Hindlimb muscle (tissue), 1 donor: ENCODE measurements at places on chromosomes 13 and 19. TPM values are rescaled to one million over a fixed set of nuclear protein-coding genes. Genes with fewer than 3 reads are reported as not detected.

LPAR2 gene
- polyA plus RNA-seq = 4.4 TPM

BST2 gene
- polyA plus RNA-seq = 11.4 TPM

ZNF154 gene
- polyA plus RNA-seq = 8.3 TPM

OR7D2 gene
- 0.06 TPM for polyA plus RNA-seq

N4BP2L1 gene
- polyA plus RNA-seq = 9.5 TPM

LRRC63 gene
- 0.10 TPM for polyA plus RNA-seq

ZNF560 gene
- polyA plus RNA-seq = 0.53 TPM

ETHE1 gene
- polyA plus RNA-seq = 18.0 TPM

GIPR gene
- polyA plus RNA-seq = 1.7 TPM

PRR12 gene
- polyA plus RNA-seq = 23.3 TPM

AZU1 gene
- 3.2 TPM for polyA plus RNA-seq

NXNL1 gene
- polyA plus RNA-seq = not detected

ZNF577 gene
- polyA plus RNA-seq = 17.5 TPM

TUBA3C gene
- not detected for polyA plus RNA-seq

- no peak for DNase-seq
Observed at GRCh38 chr13:99144306-99144705, 56.3 kb upstream of the UBAC2 start.

DNA sequence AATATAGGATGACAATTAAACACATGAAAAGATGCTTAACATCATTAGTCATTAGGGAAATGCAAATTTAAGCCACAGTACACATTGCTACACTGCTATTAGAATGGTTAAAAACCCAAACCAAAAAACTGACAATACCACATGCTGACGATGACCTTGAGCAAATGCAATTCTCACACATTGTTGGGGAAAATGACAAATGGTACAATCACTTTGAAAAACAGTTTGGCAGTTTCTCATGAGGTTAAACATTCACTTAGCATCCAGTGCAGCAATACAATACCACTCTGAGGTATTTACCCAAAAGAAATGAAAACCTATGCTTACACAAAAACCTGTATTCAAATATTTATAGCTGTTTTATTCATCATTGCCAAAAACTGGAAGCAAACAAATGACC is 11.3 kb downstream of the FLT3 start:
- no peak for DNase-seq

DNA sequence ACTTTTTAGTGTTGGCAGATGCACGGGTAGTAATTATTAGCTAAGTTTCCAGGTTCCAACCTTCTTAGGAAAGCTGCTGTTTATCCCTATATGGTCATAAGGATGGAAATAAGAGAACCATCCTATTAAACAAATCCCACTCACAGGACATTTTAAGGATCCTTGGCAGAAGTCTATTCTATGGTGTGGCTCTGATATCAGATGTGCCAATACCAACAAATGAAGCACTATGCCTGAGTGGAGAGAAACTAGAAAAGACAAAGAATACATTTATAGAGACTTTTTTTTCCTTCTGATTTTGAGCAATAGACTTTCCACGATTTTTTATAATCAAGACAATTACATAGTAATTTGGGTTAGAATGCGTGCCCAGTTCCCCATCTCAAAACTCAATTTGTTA is 12.6 kb downstream of the PCDH17 start:
- no peak for DNase-seq

DNA sequence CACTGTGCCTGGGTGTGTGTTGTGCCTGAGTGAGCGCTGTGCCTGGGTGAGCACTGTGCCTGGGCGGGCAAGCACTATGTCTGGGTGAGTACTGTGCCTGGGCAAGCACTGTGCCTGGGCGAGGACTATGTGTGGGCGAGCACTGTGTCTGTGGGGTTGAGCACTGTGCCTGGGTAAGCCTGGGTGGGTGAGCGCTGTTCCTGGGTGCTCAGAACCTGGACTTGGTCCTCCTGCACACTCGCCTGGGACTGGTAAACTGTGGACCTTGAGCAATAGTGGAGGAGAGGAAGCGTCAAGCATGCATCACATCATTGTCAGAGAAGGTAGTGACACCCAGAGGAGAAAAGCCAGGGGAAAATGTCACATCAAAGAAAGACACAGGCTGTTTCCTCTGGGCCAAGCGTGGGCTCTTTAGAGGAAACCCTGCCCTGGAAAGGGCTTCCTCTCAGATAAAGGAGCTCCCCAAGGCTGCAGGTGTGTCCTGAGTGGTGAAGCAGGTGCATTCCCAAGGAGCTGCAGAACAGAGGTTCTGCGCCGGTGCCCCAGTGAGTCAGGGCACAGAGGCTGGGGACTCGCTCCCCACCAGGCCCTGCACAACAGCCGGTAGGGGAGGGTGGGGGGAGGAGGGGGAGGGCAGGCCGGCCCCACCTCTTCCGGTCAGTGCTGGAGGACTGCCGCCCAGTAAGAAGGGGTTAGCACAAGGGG is 141.2 kb downstream of the TEX29 start:
- DNase-seq = no peak

GRCh38 chr19:11092181-11092538 is 2.9 kb downstream of the LDLR start:
- no peak for DNase-seq

DNA sequence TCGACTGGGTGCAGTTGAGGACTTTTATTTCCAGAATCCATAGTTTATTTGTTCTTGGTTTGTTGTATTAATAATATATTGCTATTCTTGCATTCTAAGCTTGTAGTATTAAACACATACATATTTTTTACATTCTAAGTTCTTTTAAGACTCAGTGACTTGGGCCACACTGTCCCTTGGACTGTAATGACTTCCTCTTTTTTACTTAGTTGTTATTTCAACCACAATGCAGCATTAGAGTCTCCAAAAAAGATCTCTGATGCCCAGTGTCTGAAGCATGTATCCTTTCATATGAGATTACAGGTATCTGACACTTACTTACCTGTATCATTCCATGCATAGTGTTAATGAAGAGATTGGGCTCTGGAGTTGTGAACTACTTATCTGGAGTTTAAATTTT is 864.9 kb upstream of the PCDH20 start:
- no peak for DNase-seq

- DNase-seq = no peak
Observed at GRCh38 chr13:44234566-44234965, 139.1 kb upstream of the SERP2 start.

DNA sequence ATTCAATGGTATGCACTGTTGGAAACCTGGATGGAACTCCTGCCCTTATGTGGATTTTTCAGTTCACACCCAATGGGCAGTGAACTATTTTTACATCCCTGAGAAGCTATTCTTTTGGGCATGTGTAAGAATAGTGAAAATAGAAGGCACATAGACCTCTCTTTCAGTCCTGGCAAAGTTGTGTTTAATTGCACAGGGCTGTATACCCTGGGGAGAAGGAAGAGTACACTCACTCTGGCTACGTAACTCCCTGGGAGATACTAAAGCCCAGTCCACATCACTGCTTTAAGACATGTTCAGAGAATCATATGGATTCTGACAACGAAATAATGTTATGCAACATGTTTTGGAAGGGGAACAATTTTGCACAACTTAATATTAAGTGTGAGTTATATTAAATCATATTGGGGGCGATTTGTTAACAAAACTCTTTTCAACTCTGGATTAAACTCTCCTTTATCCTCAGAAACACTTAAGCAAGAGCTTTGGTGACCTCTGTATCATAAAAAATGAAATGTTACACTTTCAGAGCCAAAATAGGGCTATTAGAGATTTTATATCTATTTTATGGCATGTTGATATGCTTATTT is 166.1 kb downstream of the DCT start:
- no peak for DNase-seq

DNA sequence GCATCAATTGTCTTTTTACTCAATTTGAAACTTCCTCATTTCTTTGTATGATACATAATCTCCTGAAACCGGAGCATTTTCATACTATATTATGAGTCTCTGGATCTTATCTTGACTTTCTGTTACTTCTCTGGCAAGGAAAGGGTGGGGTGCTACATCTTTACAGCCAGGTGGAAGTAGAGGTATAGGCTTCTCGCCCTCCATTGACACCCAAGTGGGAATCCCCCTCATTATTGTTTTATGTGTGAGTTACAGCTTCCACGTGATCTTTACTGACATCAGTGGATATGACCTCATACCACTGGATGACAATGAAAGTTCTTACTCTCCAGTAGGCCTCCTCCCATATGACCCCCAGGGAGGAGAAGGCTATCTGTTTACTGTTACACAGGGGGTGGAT is 262.1 kb upstream of the DACH1 start:
- no peak for DNase-seq

- no peak for DNase-seq
Observed at GRCh38 chr13:40388617-40389016, 277.8 kb downstream of the FOXO1 start.

- no peak for DNase-seq
Observed at GRCh38 chr13:113327391-113327765, 30.3 kb downstream of the LAMP1 start.

GRCh38 chr19:50662651-50663481 is 13.6 kb downstream of the C19orf81 start:
- DNase-seq = no peak

GRCh38 chr13:107678075-107678689 is 537.2 kb downstream of the LIG4 start:
- DNase-seq = no peak

GRCh38 chr13:113005997-113006396 is 37.0 kb downstream of the MCF2L start:
- DNase-seq = no peak

DNA sequence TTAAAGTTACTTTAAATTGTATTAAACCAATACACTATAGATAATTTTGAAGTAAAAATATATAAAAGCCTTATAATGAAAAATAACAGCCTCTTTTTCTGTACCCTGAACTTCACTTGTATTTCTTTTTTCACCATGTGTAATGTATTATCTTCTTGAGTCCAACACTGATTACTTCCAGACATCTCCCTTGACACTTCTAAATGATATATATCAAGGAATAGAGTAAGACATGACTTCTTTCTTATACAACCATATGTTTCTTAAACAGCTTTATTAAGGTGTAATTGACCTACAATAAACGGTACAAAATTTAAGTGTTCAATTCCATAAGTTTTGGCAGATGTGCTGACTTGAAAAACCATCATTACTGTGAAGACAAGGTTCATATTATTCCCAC is 531.9 kb downstream of the OLFM4 start:
- peak; percentile 1 for DNase-seq

DNA sequence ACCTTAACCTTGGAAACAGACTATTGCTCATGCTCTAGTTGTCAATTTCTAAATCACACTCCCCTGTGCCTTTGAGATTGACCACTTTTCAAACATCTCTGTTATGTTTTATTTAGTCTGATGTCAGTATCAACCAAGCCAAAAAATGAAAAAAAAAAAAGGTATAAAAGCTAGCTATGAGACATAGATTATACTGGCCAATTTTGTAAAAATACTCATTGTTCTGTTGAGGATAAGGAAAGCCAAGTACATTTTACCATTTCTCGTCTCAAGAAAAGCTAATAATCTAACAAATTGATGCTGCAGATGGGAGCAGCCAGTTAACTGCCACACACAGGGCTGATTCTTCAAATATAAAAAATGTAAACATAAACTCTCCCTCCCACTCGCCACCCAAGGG is 572.6 kb upstream of the KLF12 start:
- peak; percentile 25 for DNase-seq

GRCh38 chr13:113647351-113648215 is 10.4 kb downstream of the ATP4B start:
- peak; percentile 48 for DNase-seq

- no peak for DNase-seq
Observed at GRCh38 chr19:1410789-1411188, 3.4 kb downstream of the DAZAP1 start.

- DNase-seq = no peak
Observed at GRCh38 chr13:48643159-48643558, 10.6 kb upstream of the CYSLTR2 start.

DNA sequence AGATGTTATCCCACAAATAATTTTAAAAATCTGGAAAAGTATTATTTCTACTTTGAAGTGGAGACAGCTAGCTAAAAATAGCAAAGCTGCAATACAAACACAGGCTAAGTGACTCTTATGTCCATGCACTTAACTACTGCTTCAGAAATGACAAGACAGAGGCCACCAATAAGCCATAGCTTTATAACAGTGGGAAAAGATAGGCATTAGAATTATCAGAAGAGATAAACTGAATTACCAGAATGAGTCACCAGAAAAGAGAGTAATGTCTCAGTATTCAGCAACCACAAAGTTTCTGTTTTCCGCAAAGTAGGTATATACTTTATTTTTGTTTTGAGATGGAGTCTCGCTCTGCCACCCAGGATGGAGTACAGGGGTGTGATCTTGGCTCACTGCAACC is 17.1 kb downstream of the CLN5 start:
- DNase-seq = no peak

GRCh38 chr19:13029893-13030292 is 34.6 kb downstream of the NFIX start:
- no peak for DNase-seq

DNA sequence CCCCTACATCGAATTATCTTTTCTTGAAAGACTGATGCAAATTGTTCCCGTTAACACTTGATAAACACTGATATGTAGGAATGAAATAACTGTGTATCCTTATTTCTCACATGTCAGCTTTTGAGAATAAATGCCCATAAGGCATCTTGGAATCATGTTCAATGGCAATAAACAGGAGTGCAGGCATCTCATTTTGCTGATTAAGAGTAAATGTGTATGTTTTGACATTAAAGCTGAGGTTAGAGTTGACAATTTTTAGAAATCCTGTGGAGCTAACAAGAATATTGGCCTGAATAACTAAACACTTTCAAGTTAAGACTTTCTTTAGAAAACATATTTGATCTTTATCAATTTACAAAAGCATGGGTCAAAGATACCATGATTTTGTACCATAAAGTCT is 646.2 kb upstream of the MIR17HG start:
- DNase-seq = no peak

DNA sequence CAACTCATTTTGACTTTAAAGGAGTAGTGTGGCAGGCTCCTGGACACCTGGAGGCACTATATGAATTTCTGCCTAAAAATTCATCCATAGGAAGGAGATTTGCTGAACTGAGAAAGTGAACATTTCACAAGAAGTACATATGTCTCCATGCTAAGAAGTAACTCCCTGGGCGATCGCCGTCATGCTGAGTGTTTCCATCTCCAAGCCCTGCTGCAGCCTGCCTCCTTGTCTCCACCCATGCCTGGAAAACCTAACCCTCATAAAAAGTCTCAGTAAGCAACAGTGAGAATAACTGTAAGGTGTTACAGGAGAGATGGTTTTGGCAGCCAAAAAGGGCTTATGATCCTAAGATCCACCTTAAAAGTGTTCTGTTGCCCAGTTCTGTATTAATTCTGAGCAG is 251.3 kb downstream of the SHISA2 start:
- peak; percentile 56 for DNase-seq

- DNase-seq = no peak
Observed at GRCh38 chr13:27765650-27766049, 26.6 kb upstream of the GSX1 start.

GRCh38 chr13:96086736-96087135 is 3.2 kb upstream of the HS6ST3 start:
- DNase-seq = no peak

- no peak for DNase-seq
Observed at GRCh38 chr13:101262306-101262705, 154.0 kb downstream of the NALCN start.

DNA sequence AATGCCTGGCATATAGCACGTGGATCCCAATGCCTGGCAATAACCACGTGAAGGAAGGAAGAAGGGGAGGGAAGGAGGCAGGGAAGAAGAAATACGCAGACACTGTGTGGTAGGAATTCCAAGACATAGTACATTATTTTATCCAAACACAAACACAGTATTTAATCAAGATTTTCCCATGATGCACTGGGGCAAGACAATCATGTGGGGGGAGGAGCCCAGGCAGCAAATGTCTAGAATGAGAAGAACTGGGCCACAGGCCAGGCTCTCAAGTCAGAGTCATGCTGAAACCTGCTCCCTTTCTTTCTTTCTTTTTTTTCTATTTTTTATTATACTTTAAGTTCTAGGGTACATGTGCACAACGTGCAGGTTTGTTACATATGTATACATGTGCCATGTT is 717.9 kb downstream of the UQCRFS1 start:
- DNase-seq = no peak
